Activated naive CD4-positive, alpha-beta T cell (primary cell): ENCODE measurements at places on chromosomes 12 and 14.

- DNase-seq, result no peak
Observed at GRCh38 chr14:95667249-95667693, 19.0 kb upstream of the TCL1B start.

DNA sequence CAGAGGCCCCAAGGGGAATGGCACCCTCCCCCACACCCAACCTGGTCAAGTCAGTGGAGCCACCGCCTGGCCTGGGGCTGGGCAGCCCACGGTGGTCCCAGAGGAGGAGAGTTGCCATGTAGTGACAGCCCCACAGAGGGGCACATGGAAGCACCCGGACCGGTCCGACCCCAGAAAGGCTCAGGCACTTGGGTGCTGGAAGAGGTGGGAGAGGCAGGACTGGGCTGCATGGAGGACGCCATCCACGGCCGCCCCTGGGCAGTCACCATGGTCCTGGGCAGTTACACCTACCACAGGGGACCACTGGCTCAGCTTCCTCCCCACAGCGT lies 37.9 kb upstream of the TMEM179 start:
- DNase-seq, result no peak

DNA sequence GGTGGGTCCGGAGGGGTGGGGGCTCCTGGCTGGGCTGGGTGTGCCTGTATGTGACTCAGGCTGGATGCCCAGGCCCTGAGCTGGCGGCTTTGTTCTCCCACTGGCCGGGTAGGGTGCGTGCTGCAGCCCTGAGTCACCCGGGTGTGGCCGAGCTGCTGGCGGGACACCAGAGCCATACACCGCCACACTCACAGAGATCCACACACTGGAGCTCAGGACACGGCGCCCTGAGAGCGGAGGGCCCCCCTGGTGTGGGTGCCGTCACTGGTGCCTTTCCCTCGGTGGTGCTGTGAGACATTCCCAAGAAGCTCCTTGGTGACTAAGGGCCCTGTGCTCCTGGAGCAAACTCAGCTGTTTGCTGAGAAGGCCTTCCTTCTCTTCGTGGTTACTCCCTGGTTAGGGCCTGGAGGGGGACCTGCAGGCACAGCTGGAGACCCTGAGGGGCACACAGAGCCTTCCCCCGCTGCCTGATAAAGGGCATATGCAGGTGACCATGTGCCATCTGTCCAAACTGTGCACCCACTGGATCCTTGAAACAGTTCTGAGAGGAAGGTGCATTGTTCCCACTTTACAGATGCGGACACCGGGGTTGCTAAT lies 44.3 kb downstream of the KRT80 start:
- no peak for DNase-seq

DNA sequence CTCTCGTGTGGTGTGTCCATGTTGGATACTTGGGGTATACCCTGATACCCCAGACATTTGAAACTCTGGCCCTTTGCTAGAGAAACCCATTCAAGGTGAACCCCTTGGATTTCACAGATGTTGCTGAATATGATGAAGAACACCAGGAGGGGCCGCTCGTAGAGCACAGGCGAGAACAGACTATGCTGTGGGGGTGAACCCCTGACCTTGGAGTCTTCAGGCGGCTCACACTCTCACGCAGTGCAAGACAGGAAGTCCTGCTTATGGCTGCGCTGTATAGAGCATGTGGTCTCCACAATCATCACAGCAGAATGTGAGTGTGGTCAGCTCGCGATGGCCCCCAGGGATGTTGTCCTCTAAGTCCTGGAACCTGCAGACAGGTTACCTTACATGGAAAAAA lies 60.4 kb downstream of the SLC15A4 start:
- DNase-seq, result no peak

GRCh38 chr12:7916936-7917335 lies 19.1 kb downstream of the SLC2A3 start:
- DNase-seq, result no peak

DNA sequence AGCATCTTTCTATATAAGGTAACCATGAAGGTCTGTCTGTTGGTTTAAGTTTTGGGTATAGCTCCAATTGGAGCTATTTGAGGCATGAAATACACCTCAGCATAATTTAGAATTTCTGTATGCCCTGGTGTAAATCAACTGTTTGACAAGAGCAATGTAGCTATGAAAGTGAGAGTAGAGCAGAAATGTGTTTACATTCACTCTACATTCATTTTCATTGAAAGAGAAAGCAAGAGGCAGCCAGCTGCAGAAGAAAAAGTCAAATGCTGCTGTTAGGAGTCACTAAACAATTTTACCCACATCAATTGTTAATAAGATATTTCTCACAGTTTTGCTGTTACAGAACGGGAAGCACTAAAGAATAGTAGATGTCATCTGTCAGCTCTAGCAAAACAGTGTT lies 252.5 kb downstream of the SLC6A15 start:
- no peak for DNase-seq

DNA sequence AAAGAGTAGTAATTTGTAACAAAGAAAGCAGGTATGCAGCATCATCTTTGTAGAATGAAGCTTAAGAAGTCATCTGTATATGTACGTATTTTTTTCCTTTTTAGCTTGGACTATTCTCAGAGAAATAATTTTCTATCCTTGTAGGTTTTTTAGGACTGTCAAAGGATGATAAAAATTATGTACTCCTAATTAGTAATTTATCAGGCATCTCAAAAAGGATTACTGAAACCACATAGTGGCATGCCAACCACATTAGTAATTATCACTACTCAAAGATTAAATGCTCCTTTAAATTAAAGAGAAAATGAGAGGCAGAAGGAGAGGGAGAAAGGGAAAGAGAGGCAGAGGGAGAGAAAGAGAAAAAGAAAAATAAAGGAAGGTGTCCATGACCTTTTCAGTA lies 17.3 kb downstream of the TTC8 start:
- no peak for DNase-seq

DNA sequence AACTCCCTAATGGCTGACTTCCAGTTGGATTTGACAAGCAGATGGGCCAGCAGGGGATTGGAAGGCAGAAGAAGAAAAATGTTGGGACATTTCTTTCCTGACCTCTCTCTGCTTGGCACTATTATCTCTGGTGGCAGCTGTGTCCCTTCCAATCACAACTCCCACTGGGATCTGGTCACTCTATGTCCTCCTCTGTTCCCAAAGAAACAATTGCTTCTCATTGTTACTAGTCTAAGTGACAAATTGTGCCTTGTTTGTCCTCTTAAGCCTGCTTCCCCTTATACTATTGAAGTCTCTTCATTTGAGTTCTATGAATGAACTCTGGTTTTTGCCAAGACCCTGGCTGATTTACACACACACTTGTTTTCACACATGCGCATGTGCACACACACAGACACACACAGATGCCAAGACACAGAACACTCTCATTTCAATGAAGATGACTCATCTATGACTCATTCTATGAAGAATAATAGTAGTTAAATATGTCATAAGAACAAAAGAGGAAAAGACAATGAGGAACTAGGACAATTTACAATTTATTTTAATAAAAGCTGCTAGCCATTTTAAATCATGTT lies 83.0 kb upstream of the FAR2 start:
- no peak for DNase-seq
